RPMI7951 (cell line): ENCODE measurements at places on chromosomes 6 and 20. TPM values are rescaled to one million over a fixed set of nuclear protein-coding genes. Genes with fewer than 3 reads are reported as not detected.
A peak's percentile ranks its signal among the peaks of the same experiment; 100 is the strongest.

The TXNDC5 gene
- total RNA-seq = 390 and 442 TPM in 2 replicates

GRCh38 chr6:7924867-7925266, 14.3 kb upstream of the TXNDC5 start:
- no peak for DNase-seq

DNA sequence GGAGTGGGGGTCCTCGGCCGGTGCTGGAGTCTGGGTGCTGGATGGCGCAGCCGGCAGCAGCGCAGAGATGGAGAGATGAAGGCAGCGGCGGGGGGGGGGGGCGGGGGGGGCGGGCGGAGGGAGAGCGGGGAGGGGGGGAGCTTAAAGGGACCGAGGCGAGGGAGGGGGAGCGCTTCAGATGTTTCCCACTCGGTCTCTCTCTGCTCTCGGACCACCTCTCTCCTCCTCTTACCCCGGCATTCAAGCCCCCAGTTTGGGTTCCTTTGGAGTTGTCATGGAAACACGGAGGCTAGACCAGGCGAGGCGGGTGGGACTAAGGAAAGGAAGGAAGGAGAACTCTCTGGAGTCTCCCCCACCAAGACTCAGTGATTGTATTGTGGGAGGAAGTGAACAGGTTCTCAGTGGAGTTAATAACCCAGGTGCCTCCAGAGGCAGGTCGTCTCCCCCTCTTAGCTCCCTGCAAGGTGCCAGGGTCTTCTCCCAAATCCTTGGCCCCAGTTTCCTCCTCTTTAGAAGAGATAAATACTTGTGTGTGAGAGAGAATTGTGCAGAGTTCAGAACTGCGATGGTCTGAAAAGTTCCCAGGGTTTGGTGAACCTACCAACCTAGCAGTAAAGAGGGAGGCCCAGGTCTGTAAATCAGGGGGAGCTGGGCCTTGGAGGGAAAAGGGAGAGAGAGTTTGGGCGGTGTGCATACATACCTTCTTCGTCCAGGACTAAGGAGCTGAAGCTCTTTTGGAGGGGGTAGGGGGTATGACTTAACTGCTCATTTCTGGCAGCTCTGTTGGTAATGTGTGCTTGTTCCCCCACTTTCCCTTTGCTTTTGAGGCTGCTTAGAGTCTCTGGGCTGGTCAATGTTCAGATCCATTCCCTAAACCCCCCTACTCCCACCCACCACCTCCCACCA, at the start of gene PRRT1:
TSS of gene PRRT1 (minus strand) at position 77 of the 906 bp plus-strand sequence. CDS start 112 bp downstream, outside the sequence.
- DNase-seq = no peak

DNA sequence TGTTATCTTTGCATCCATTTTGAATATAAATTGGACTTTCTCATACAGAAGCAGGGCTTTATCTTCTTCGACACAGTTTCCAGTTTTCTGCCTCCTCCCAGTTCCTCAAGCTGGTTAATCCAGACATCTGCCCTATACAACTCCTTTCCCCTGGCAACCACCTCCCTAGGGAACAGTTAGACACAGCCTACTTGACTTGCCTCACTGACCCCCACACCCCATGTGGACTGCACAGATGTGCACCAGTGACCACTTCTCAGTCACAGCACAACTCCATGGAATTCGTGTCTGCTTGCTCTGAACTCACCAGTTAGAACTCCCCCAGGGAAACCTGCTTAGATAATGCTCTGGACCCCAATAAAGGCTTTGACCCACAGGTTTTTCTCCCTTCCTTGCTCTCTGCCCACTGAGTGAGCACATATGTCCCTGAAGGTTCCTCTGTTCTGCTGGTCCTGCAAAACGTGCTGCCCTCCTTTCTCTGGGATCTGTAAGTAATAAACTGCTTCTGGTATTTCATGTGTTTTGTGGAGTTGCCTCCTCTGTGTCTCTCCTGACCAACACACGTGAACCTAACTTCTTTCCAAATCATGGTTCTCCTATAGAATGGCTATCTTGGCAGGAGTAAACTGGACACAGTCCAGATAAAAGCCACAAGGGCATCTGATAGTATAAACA, 351.2 kb downstream of the CD83 start:
- no peak for DNase-seq

- DNase-seq = no peak
Observed at GRCh38 chr20:20709887-20710286, 2.6 kb downstream of the RALGAPA2 start.

DNA sequence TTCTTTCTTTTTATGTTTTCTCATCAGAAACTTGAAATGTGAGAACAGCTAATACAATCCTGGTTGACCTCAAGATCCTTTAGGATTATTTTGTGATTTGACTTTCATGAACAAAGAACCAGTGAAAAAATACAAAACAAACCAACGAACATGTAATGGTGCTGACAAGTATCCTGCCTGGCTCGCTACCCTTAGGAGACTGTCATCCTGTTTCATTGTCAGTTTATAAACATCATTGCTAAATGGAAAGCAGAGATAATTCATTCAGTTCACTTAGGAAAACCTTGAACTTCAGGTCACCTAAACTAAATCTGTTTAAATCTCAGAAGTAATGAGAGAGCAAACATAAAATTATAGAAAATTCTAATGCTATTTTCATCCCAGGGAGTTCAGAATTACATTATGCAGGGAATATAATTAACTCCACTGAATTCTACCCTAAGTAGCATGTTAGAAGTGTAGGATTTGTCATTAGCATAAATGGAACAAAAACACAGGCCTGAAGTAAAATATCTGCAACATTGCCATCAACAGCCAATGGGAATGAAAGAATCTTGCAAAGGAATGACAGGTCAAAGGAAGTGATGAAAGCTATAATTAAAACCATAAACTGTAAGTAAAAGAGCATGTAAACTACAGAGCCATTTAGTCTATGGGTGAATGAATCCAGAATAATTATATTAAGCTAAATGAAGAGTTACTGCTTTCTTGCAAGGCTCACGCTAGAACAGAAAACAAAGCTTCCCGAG, 401.2 kb upstream of the MANEA start:
- DNase-seq = no peak

DNA sequence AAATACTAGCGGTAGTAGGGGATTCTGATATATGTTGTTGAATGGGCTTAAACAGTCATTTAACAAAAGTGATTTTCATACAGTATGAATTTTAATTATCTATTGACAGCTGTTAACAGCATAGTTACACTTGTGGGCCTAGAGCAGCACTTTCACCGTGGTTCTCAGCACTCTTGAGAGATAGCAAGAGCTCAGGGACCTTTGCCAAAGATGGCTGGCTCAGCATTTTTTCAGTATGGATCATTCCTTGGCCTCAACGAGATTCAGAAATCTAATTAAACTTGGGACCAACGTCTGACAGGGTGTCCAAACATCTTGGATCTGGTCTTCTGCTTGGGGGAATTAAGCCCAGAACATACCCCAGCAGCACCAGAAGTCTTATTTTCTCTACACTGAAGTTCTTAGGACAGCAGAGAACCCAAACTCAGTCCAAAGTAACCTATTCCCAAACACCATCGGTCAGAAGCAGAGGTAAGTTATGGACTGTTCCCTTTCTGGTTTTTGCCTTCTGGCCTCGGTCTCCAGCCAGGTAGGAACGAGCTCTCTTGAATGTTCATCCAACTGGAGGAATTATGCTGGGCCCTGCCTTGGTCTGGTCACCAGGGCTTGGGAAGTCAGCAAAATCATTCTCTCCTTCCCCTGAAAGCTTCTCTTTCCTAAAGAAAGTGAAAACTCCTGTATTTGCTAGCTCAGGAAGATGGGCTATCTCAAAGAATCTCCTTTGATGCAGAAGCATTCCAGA, 25.7 kb downstream of the PRPH2 start:
- no peak for DNase-seq

GRCh38 chr20:4674672-4675071, 47.0 kb upstream of the PRND start:
- no peak for DNase-seq

GRCh38 chr20:60334911-60335310, 376.7 kb downstream of the CDH26 start:
- DNase-seq = no peak

DNA sequence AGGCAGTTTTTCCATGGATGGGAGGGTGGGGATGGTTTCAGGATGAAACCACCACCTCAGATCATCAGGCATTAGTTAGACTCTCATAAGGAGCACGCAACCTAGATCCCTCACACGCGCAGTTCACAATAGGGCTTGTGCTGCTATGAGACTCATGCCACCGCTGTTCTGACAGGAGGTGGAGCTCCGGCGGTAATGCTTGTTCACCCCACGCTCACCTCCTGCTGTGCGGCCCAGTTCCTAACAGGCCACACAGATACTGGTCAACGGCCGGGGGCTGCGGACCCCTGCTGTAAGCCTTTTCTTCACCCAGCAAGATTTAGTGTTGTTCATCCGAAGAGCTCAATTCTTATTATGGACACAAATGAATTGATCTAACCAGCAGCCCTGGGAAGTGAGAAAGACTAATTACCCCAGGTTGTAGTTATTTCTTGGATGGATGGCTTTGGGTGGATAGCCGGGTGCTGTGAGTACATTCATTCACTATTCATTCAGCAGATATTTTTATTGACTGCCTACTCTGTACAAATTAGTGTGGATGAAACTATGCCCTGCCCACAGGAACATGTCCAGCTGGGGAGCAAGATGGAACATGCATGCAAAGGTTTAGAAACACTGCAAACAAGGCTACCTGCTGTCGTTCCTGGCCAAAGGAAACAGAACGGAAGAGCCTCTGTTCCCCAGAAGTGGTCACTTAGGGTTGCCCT, 57.2 kb downstream of the RIOK1 start:
- no peak for DNase-seq

GRCh38 chr20:37071481-37071911, 24.3 kb downstream of the RBL1 start:
- DNase-seq = peak; percentile 94

DNA sequence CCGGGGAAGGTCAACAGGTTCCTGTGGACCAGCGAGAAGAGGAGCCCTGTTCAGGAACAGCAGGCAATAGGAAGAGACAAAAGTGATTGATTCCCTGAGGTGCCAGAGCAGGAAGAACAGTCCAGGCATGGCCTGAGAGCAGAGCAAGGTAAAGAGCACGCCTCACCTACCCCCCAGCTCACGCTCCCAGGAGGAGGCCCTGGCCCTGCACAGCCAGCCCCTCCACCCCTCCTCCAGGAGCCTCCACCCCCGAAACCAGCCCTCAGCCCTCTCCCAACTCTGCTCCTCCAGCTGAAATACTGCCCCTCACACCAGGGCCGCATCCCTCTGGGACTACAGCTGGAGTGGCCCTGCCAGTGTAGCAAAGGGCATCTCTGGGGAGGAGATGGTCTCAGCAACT, 181.9 kb upstream of the QKI start:
- DNase-seq = no peak

- no peak for DNase-seq
Observed at GRCh38 chr6:99178168-99178567, 171.3 kb downstream of the FAXC start.

- no peak for DNase-seq
Observed at GRCh38 chr6:10578723-10579122, 57.6 kb downstream of the GCNT2 start.
